ENCODE measurements at places on chromosomes 11 and 22. TPM values are rescaled to one million over a fixed set of nuclear protein-coding genes. Genes with fewer than 3 reads are reported as not detected.

The FGF19 gene
- 131 TPM for total RNA-seq

DNA sequence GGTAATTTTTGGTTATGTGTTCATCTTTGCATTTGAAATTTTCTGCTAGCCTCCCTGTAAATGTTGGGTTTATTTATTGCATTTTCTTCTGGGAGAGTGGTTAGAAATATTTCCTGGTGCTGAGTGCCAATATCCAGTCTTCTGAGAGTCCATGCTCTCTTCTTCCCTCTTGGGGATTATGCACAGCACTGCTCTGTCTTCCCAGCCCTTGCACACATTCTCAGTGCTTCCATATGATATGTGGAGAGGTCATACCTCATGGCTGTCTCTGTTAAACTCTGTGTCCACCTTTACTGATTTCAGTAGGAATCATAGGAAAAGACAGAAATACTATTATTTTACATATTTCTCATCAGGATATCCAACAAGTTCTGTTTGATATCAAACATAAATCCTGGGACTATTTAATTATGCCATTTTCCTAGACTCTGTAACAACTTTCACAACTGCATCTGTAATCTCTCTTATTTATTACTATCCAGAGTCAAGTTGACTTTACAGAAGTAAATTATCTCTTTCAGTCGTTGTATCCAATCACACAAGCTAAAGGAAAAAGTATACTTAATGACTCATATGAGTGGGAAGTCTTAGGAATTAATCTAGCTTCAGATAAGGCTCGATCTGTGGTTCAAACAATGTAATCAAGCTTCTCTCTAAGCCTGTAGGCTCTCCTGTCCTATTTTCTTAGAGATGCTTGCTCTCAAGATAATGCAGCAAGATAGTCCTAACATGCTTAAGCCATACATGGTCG lies 2.7 kb upstream of the NXPE1 start:
- DNase-seq = peak; percentile 44

DNA sequence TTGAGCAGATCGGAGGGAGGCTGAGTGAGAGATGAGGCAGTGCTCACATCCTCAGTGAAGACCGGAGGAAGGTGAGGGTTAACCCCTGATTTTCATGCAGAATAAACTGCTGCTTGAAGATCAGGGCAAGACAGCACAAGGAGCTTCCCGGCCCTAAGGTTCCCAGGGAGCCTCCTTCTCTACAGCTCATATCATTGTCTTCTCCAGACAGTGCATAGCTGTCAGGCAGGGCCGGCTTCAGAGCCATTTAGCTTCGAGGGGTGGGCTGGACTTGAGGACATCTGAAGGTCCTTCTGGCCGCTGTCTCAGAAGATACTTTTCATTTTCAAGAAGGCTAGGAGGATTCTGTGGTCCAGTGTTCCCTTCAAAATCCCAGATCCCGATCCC lies 7.2 kb downstream of the ADAMTS8 start:
- no peak for DNase-seq

DNA sequence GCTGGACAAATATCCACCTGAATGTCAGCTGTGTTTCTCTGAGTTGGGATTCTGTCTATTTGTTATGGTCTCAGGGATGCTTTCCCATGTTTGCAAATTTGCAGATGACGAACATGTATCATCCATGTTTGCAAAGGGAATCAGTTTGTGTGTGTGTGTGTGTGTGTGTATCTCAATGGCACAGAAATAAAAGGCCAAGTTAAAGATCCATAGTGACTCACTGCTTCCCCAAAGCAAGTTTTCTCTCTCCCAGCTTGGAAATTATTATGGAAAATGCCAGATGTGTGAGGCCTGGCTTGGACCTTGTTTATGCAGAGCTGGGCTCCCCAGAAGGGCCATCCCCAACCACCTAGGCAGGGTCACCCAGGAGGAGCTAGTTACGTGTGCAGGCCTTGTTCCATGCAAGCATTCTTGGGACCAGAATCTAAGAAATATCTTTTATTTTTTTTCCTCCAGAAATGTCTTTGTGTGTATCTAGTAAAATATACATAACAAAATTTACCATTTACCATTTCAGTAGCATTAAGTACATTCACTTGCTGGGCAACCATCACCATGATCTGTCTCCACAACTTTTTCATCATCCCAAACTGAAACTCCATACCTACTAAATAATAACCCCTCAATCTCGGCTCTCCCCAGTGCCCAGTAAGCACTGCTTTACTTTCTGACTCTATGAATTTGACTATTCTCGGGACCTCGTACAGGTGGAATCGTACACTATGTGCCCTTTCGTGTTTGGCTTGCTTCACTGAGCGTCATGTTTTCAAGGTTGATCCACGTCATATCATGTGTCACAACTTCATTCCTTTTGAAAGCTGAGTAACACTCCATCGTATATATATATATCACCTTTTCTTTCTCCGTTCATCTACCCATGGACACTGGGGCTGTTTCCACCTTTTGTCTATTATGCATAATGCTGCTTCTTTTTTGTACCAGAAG lies 56.6 kb upstream of the WNT7B start:
- no peak for DNase-seq

DNA sequence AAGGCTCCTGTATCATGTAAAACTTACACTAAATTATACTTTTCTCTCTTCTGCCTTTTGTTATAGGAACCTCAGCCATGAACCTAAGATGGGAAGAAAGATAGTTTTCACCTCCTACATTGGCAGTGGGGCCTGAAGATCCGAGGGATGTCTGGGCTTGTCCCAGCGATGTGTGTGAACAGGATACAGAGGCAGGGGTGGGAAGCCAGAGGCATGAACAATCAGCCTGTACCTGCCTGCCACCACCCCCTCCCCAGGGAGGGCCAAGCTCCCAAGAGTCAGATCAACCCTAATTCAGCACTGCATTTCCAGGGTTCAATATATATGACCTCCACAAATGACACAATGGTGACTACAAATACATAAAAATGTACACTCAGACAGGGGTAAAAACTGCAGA lies 9.4 kb downstream of the KIAA0930 start:
- DNase-seq = no peak

GRCh38 chr11:2531987-2532703 lies 87.3 kb downstream of the KCNQ1 start:
- no peak for DNase-seq
